ENCODE measurements at places on chromosomes 2 and 18. TPM values are rescaled to one million over a fixed set of nuclear protein-coding genes. Genes with fewer than 3 reads are reported as not detected.
A peak's percentile ranks its signal among the peaks of the same experiment; 100 is the strongest.

Gene THSD7B
- not detected for total RNA-seq

Gene PROKR1
- total RNA-seq = not detected

Gene AGXT
- not detected for total RNA-seq

Gene KYNU
- total RNA-seq = not detected

Gene SLC11A1
- 0.13 TPM for total RNA-seq

GRCh38 chr2:56287508-56287907 is 103.7 kb downstream of the CCDC85A start:
- no peak for DNase-seq

DNA sequence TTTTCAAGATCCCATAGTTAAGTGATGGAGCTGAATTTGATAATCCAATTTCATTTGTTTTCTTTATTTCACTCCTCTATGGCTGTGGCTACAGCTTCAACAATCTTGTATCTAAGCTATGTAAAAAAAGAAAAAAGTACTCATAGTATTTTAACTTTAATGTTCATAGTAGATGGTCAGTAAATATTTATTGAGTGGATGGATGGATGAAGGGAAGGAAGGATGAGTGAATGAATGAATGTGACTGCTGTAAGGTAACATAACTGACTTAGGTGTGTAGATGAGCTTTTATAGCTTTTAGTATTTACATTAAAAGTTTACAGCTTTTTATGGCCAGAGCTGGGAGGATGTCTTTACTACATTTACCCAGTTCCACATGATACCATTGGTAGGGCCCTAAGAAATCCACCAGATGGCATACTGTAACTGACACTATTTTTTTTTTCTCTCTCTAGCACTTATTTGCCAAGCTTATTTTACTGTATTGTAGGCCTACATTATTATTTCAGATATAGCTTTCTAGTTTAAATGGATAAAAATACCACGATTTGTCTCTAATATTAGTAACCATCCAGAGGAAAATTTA is 13.4 kb upstream of the HRH4 start:
- no peak for DNase-seq

DNA sequence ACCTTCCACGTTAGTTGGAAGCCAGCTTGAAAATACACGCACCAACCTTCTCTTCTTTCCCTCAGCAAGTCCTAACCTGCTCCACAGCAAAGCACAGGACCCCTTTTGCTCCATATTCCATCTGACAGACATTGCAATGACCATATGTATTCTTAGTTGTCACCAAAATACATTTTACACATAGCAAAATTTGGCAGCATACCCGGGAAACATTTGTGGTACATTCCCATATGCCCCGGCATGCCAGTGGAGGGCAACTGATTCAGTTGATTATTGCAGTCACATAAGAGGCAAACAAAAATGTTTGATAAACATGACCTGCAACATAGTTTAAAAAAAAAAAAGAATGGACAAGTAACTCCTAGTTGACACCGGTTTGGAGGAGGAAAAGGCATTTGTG is 202.1 kb upstream of the UBE2E3 start:
- no peak for DNase-seq

- no peak for DNase-seq
Observed at GRCh38 chr2:110149330-110150220, 34.0 kb upstream of the MALL start.

- DNase-seq = no peak
Observed at GRCh38 chr2:206820807-206821206, 55.4 kb downstream of the FASTKD2 start.

GRCh38 chr2:224976629-224977525 is 65.4 kb downstream of the DOCK10 start:
- no peak for DNase-seq

- no peak for DNase-seq
Observed at GRCh38 chr2:185638771-185639170, 99.8 kb upstream of the FSIP2 start.

DNA sequence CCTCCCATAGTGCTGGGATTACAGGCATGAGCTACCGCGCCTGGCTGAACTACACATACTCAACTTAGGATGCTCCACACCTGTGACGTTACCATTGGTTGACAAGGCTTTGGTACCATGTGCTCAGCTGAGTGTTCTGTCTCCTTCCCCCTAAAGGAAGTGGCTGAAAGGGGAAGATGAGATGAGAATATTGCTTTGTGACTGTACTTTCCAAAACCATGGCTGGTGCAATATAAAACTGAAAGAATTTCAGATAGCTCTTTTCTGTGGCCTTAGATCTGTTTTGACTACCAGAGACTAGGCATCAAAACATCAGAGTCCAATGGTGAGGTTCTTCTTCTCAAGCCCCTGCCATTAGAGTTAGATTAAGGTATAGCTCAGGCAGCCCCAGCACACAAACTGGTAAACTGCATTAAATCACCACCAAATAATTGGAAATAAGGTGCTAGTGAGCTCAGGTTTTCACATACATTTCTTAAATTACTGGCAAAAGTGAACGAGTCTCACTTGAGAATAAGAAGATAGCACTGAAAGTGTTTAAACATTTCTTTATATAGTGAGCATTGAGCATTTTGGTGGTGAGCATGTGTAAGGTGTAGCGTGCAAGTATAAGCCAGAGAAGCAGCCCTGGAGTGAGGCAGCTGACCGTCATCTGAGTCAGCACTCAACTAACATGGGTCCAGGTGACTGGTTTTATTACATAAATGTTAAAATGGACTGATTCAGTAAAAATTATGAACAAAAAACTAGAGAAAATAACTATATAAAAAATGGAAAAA is 113.5 kb upstream of the FZD5 start:
- no peak for DNase-seq

DNA sequence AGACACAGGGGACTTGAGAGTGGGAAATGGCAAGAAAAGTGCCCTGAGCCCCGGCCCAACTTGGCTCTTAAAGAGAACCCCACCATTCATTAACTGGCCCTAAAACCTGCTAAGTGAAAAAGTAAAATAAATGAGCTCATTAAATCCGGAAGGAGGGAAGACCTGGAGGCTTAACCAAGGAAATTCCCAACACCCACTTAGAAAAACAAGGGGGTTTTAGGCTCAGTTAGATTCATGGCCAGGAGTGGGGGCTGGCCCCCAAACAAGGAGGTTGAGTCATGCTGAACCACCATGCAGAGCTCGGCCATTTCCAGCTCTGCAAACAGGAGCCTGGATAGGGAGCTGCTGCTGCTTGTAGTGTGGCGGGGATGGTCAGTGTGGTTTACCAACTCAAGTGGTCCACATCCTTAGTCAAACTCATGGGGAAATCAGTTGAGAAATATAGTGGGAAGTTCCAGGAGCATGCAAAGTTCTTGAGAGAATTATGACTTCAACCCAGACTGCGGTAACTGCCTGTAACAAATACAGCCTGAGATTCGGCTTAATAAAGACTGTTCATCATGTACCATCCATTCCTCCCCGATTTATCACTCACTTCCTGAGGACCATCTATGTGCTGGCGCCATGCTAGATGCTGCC is 39.7 kb upstream of the MRPL19 start:
- no peak for DNase-seq

GRCh38 chr2:226514895-226515294 is 284.7 kb downstream of the IRS1 start:
- no peak for DNase-seq

GRCh38 chr2:238502956-238503791 is 76.4 kb downstream of the ASB1 start:
- no peak for DNase-seq

GRCh38 chr2:57597940-57598339 is 448.7 kb upstream of the VRK2 start:
- DNase-seq = no peak

DNA sequence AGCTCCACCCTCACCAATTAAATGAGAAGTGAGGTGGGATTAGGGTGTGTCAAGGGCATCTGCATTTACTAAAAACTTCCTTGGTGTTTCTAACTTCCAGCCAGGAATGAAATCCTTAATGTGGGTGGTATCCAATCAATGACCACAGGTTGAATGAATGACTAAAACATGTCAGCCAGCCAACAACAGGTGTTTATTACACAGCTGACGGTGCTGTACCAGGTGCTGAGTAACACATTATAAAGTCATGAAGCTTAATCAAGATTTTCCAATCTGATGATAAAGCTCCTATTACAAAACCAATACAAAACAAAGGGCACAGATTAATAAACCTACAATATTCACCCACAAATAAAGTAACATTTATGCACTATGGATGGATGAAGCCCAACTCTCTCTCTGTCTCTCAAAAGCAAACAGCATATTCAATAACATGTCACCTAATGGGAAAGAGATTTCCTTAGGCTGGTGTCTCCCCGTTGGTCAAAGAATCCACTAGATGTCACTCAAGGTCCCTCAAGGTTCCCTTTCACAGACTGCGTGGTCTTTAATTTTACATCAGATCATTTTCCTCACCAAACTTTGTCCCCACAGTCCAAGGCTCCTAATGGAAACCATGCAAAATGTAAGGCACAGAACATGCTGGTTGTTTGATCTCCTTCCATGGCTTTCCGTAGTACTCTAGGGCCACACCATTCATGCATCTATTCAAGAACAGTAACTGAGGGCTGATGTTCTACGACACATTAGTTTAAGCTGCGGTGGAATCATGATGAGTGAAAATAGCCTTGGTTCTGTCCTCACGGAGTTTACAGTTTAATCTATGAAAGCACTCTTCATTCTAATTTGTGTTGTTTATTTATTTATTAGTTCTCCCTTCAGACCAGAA is 6.4 kb upstream of the PTPN4 start:
- DNase-seq = peak; percentile 28

- no peak for DNase-seq
Observed at GRCh38 chr2:65120990-65121693, 8.8 kb downstream of the RAB1A start.

DNA sequence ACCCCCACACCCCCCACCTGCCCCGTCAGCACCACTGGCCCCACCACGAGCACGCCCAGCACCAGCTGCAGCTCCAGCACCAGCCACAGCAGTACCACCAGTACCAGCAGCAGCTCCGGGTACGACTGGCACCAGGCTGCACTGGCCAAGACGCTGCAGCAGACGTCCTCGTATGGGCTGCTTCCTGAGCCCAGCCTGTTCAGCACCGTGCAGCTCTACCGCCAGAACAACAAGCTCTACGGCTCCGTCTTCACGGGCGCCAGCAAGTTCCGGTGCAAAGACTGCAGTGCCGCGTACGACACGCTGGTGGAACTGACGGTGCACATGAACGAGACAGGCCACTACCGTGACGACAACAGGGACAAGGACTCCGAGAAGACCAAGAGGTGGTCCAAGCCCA is 75.3 kb downstream of the TSHZ1 start:
- no peak for DNase-seq

GRCh38 chr2:43098539-43098938 is 127.9 kb downstream of the ZFP36L2 start:
- no peak for DNase-seq

DNA sequence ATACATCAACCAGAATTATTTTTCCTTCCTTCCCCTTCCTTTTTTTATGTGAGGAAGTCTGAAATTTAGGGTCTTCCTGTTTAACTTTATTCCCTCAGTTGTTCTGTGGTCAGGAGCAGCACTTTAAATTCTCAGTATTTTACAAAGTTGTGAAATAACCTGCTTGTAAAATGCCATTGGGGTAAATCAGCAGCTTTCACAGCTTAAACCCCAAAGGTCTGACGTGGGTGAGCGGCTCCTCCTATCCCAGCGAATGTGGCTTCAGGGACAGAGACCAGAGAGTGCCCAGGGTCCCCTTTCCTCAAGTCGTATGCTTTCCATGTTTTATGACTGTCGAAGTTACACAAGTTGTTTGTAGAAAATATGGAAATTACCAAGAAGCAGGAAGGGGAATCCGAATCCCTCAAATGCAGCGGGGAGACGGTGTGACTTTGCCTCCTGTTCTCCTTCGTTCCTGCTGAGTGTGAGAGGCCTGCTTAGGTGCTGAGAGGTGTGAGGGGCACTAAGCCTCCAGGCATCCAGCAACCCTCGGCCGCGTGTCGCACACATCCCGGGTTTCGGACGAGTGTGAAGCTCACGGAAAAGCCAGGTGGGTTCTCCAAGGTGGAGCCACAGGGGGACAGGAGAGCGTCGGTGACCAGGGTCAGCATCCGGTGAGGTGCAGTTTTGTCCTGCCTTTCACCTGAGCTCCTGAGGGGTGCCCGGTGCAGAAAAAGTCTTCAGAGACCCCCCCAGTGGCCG is 10.8 kb upstream of the KCNG2 start:
- DNase-seq = no peak

GRCh38 chr2:85675866-85676548 is 8.0 kb upstream of the SFTPB start:
- DNase-seq = no peak

- no peak for DNase-seq
Observed at GRCh38 chr2:241490825-241491506, 17.4 kb downstream of the STK25 start.

DNA sequence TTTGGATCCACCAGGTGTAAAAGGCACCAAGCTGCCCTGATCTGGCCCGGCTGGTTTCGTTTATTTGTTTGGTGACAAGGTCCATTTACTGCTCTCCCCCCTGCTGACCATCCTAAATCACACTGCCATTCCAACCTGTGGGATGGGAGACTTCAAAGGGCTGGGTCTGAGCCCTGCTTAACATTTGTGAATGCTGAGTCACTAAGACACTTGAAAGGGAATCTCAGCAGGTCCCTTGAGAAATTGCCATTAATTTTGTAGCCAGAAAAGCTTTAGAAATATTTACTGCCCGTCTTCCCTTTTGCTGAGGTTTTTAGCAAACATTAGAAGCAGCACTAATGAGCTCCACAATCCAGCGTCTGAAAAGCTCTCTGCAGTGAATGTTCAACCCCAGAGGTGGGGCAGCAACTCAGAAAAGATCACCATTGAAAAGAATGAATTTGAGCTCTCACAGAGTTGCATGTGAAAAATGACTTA is 133.8 kb downstream of the ARL4C start:
- DNase-seq = no peak

DNA sequence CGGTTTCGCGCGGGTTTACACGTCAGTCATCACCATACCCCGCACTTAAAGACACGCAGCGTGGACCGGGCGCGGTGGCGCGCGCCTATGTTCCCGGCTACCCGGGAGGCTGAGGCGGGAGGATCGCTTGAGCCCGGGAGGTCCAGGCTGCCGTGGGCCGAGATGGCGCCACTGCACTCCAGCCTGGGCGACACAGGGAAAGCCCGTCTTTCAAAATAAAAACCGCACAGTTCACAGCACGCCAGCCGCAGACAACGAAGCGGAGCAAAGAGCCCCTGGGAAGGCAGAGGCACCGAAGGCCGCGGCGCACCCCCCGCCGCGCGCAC is 328 bp downstream of the DTYMK start:
- DNase-seq = no peak

DNA sequence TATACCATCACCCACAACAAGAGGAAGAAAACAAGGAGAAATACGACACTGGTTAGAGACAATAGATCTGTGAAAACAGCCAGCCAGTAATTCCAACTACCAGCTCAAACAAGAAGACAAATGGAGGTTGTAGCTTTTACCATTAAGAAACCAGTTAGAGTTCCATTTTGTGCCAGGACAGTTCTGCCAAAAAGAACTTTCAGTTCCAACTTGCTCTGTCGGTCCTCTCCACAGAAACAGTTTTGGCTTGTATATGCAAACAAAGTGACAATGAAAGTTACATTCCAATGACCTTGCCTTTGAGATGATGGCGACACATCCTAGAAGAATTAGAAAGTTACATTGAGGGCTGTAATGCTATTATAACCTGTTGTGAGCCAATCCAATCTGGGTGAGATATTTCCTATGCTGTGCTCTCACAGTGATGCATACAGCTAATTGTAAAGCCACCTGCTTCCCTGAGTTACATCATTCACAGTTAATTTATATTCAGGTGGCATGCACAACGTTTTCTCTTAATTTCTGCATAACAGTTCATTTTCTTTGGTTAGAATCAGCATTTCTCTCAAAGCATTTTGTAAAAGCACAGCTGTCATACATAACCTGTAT is 1378.4 kb upstream of the PIK3C3 start:
- no peak for DNase-seq
